ENCODE measurements at places on chromosomes 4 and X. TPM values are rescaled to one million over a fixed set of nuclear protein-coding genes. Genes with fewer than 3 reads are reported as not detected.

The DUX4 gene
- not detected for total RNA-seq

The RASGEF1B gene
- total RNA-seq = 106 TPM

The INPP4B gene
- total RNA-seq = 19.7 TPM

The ZNF827 gene
- total RNA-seq = 7.1 TPM

The TAF7L gene
- total RNA-seq = 0.76 TPM

The KLHL15 gene
- 8.4 TPM for total RNA-seq

The DCX gene
- total RNA-seq = 0.42 TPM

The BDH2 gene
- 28.9 TPM for total RNA-seq

The SAGE1 gene
- not detected for total RNA-seq

The TCP11X1 gene
- total RNA-seq = not detected

The MAGEE2 gene
- total RNA-seq = not detected

The HSFX3 gene
- not detected for total RNA-seq

The ETDA gene
- total RNA-seq = not detected

The HMX1 gene
- total RNA-seq = not detected

The CCDC149 gene
- 7.6 TPM for total RNA-seq

The GABRQ gene
- total RNA-seq = 0.34 TPM

The ACE2 gene
- 0.89 TPM for total RNA-seq

The TMSB15A gene
- not detected for total RNA-seq

The SLC16A2 gene
- total RNA-seq = 2.6 TPM

The TRPC3 gene
- total RNA-seq = 0.30 TPM

The CHM gene
- total RNA-seq = 13.0 TPM

The OCRL gene
- total RNA-seq = 35.4 TPM

The CT45A2 gene
- not detected for total RNA-seq

The NRK gene
- total RNA-seq = 0.64 TPM

The TCEAL5 gene
- total RNA-seq = not detected

The FGA gene
- not detected for total RNA-seq

The ERCC6L gene
- total RNA-seq = 0.30 TPM

The MAGEB1 gene
- not detected for total RNA-seq

The CSAG2 gene
- total RNA-seq = not detected

The TRIM2 gene
- total RNA-seq = 31.0 TPM

The ZNF518B gene
- total RNA-seq = 20.4 TPM

The TBX22 gene
- not detected for total RNA-seq

The CLCN3 gene
- total RNA-seq = 48.5 TPM

The RTL9 gene
- not detected for total RNA-seq

The CENPVL3 gene
- total RNA-seq = not detected

The SPIN3 gene
- 8.5 TPM for total RNA-seq

The DNAAF6 gene
- total RNA-seq = not detected

The GLRA3 gene
- total RNA-seq = not detected

The UNC5C gene
- total RNA-seq = 2.3 TPM

The SHROOM2 gene
- total RNA-seq = 12.6 TPM

The XAGE1A gene
- not detected for total RNA-seq

The CFI gene
- total RNA-seq = 2.0 TPM

The RTL3 gene
- total RNA-seq = not detected

The HSD17B13 gene
- total RNA-seq = 143 TPM

The TAF9B gene
- total RNA-seq = 14.2 TPM

The FOXR2 gene
- not detected for total RNA-seq
